Activated CD8-positive, alpha-beta memory T cell treated with anti-CD3 and anti-CD28 coated beads for 4 hours (primary cell): ENCODE measurements at places on chromosomes 1 and 21.

DNA sequence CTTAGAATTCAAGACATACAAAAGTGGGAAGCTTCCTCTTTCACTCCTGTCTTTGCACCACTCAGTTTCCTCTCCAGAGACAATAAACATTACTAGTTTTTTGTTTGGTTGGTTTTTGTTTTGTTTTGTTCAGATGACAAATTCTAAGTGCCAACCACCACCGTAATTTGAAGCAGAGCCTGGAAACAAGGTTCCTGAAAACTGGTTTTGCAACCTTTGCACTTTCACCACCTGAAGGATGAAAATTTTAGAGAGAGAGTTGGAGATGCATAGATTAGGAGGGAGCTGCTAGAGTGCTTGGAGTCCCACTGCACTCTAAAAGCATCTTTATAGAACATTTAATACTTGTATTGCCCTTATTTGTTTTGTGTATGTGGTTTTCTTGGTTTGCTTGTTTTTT lies 20.2 kb upstream of the MGST3 start:
- no peak for DNase-seq

DNA sequence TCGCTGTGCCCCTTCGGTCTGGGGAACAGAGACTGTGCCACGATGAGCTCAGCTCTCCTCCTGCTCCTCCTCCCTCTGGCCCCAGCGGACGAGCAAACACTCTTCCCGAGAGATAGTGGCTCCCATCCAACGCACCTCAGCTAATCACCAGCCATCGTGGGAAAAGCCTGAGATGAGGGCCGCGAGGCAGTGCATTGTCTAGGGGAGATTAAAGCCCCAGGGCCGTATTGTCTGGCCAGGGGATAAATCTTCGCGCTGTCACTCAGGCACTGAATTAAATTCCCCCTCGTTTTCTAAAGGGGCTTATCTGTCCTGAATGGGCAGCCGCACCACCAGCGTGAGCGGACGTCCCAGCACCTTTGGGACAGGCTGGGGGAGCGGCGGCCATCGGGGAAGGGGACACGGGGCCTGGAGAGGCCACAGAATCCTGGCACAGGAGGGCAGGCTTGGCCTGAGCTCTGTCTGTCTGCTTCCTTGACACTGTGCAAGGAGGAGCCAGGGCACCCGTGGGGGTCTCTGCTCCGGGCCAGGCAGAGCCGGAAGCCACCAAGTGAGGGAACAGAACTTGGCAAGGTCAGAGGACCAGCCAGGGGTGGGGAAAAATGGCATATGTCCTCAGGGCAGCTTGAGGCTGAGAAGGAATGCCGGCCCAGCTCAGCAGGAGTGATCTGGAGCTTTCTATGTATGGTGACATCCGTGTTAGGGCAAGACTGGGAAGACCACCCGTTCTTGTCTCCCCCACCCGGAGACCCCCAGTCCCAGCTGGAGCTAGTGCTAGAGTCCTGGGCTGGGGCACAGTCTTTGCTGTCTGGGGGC lies 32.3 kb downstream of the PRDM16 start:
- DNase-seq = no peak

DNA sequence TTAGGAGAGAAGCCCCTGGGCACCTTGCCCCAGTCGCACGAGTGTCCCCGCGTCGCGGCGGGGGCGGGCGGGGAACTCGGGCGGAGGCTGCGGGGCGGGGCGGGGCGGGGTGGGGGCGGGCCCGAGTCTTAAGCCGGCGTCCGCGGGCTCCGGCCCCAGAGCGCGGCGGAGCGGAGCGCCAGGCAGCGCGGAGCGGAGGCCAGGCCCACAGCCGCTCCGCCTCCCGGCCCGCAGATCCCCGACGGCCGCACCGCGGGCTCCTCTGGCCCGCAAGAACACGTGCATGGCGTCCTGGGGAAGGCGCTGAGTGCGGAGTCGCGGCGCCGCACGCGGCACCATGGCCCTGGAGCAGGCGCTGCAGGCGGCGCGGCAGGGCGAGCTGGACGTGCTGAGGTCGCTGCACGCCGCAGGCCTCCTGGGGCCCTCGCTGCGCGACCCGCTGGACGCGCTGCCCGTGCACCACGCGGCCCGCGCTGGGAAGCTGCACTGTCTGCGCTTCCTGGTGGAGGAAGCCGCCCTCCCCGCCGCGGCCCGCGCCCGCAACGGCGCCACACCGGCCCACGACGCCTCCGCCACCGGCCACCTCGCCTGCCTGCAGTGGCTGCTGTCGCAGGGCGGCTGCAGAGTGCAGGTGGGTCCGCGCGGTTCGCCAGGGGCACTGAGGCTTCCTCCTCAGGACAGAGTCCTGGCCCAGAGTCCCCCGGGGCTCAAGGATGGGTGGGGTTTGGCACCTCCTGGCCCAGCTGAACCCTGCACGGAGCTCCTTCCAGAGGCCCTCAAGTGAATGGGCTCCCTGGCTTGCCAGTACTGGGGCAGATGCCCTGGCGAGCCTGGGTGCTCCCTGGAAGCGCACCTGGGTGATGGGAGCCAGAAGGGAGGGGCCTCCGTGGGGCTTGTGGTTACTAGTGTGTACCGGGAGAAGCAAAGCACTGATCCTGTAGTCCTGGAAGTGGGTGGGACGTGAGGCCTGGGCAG lies at the start of gene ESPN:
ESPN (plus strand) TSS at position 158 of the 975 bp plus-strand sequence; CDS start at position 338, 180 bp downstream.
- DNase-seq = no peak

DNA sequence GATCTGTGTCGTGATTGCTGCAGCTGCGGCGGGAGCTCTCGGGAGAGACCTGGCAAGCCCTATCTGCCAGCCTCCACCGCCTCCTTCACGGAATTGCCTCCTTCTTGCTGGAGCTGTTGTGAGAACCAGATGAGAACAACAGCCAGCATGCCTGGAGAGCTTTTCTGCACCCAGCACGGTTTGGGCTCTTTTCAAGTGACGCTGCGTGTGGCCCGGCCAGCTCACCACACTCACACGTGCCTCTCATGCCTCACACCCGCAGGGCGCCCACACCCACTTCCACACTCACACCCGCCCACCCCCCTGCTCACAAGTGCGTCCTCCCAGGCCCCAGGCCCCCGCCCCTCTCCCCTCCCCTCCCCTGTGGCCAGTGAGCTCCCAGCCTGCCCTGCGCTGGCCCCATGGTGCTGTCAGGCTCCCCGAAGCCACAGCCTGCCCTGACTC lies 135.7 kb upstream of the RUNX3 start:
- DNase-seq = peak; percentile 29

GRCh38 chr1:192238421-192238820 lies 78.4 kb upstream of the RGS21 start:
- no peak for DNase-seq

DNA sequence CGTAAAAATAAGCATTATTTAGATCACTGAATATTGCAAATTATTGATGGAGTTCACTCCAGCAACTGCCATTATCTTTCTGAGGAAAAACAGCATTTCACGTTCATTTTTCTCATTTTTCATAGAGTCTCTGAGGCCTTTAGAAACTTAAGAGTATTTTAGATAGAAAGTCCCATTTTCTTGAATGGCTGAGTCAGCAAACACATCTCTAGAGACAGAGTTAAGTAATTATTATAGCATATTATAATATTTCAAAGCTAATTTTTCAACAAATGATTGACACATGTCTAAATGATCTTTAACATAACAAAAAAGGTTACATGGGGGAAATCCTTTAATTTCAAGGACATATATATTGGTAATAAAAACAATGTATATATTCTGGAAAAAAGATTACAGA lies 31.8 kb downstream of the RGS18 start:
- no peak for DNase-seq

DNA sequence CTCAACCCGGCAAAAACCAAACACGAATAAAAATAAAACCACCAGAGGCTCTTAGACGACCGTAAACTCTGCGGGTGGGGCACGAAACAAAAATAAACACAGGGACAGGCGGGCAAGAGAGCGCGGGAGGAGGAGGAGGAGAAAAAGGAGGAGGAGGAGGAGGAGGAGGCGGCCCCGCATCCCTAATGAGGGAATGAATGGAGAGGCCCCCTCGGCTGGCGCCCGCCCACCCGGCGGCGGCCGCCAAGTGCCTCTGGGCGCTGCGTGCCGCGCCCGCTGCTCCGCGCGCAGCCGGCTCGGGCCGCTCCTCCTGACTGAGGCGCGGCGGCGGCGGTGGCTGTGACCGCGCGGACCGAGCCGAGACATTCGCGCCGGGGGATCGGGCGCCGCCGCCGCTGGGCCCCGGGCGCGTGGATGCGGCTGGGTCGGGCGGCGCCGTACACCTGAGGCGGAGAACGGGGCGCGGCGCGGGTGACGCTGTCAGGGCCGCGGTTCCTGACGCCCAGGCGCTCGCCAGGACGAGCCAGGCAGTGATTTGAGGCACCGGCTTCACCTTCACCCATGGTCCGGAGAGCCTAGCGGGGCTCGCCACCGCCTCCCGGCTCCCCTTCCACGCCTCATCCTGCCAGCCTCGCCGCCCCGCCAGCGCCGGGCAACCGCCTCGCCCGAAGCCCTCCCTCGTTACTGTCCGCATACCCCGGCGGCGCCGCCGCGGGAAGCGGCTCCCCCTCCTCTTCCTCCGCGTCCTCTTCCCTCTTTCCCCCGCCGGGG lies at the start of gene MARK1:
MARK1 (plus strand) TSS at position 229 of the 771 bp plus-strand sequence. CDS start 687 bp downstream, outside the sequence.
- DNase-seq = no peak

DNA sequence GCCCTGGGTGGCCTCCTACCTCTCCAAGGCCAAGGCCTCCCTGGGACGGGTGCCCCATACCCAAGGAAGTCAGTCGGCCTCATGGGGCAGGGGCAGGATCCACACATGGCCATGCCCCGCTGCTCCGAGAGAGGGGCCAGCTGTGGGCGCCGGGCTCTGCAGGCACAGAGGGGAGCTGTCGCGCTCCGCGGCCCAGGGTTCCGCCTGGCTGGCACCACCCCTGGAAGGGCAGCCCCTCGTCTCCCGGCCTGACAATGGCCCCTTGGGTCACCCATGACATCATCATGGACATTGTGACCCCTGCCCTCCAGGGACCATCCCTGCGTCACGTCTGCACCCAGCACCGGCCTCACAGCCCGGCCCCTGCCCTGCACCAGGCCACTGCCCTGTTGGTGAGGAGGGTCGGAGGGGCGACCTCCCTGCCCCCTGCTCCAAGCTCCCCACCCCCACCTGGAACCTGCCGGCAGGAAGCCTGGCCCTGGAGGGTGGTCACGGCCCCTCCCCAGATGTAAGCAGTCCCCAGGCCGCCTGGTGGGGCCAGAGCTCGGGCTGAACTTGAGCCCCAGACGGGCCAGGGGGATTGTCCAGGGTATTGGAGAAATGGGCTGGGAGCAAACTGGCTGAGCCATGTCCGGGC lies 5.8 kb downstream of the TTLL10 start:
- DNase-seq = no peak

DNA sequence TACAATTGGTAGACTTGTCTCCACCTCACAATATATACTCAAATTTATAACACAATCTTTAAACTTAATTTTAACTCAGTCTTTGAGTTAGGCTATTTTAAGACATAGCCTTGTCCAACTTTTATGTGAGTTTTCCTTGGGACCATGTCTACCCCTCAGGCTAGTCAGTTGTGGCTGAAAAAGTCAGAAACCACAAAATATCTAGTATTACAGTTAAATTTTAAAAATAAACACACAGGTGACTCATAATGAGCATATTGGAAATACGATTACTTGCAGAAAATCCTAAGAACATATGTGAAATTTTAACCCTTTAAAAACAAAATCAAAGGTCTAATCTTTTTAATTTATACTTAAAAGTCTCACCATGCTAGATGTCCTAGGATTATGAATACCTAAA lies 4.8 kb upstream of the ASB17 start:
- no peak for DNase-seq

DNA sequence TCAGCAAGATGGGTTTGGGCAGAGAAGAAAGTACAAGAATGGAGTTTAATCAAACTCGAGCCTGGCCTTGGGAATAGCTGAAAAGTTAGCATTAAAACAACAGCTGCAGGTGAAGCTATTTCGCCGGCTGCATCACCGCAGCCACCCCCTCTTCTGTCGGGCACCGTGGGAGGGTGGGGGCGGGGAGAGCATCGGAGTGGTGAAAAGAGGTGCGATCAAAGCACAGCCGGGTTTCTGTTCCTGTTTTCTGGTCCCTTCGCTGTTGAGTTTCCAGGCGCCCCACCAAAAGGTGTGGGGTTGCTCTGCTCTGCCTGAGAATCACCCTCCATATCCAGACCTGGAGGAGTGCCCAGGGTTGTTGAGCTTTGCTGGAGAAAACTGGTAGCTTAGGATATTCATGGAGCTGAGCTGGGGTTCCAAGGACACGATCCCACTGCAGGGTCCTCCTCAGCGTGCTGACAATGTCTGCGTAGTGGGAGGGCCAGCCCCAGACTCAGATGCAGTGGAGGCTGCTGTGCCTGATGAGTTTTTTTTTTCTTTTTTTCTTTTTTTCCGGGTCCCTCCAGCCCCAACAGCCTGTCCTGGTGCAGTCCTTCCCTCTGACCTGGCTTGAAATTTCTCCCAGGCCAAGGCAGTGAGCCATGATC lies 127.5 kb upstream of the C1orf174 start:
- no peak for DNase-seq
